Central memory CD4-positive, alpha-beta T cell (primary cell): ENCODE measurements at places on chromosomes 5 and 9.

GRCh38 chr5:122394284-122394930 lies 82.4 kb downstream of the SNCAIP start:
- no peak for DNase-seq

DNA sequence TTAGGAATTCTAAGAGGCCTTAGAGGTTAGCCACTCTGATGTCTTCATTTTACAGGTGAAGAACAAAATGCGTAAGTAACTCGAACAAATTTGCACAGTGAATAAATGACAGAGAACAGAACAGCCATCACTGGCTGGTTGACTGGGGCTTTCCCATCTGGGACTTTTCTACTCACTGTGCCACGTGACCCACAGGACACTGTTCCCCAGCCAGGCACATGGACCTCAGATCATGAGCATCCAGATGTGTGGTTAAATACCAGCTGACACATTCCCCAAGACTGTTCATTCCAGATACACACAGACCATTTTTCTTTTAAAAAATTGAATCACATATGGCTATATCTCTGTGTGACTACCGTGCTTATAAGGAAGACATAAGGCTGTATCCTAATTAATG lies 25.8 kb upstream of the MED10 start:
- DNase-seq = no peak

DNA sequence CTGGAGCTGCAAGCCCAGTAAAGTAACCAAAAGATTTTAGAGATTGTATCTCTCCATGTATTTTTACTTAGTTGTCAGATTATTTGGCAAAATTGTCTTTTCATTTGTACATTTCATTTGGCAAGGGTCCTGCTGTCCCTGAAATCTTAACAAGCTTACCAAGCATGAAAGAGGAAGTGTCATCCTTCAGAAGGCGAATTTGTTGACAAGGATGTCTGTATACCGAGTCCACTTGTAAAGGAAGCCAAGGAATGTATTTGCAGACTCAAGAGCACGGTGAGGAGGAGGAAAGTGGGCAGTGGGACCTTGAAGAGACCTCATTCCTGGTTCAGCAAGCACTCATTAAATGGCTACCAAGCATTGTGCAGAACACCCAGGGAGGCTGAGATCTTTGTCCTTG lies 7.5 kb upstream of the OTULINL start:
- no peak for DNase-seq

- DNase-seq = no peak
These were observed 77.1 kb downstream of the BAAT start for GRCh38 chr9:101307524-101308213.

- peak; percentile 25 for DNase-seq
These were observed 9.2 kb downstream of the ENC1 start for GRCh38 chr5:74631081-74631953.

DNA sequence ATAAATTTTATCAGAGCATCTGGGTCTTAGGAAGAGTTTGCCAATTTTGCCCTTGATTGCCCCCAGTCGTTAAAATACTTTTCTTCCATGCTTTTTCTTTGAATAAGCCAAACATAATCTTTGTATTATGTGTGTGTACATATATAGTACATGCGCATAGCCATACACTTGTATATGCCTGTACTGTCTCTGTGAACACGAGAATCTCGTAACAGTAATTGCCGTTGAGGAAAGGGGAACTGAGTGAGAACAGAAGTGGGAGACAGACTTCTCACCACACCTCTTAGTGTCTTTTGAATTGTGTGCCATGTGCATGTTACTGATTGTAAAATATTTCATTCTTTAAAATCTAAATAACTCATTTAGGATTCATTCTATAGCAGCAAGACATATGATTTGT lies 79.6 kb upstream of the GRHPR start:
- no peak for DNase-seq

DNA sequence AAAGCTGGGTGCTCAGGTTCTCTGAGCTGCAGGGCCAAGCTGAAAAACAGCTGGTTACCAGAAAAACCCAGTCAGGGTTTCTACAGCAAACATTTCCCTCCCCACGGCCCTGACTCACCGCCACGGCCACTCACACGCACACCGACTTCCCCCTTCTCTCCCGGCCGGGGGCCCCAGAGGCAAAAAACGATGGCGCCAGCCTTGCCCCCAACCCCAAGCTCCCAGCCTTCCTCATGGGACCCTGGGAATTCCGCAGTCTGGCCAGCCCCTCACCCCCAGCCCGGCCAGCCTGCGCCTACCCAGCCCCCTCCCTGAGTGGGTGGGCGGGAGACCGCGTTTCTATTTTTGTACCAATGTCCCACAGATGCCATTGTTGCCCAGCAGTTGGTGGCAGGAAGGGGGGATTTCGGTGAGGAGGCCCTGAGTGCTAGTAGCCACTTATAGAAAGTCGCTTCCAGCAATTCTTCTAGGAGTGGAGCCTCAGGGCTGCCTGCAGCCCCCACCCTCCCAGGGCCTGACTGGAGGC lies 18.4 kb downstream of the ENG start:
- DNase-seq = no peak

- no peak for DNase-seq
These were observed 238.6 kb downstream of the CDH12 start for GRCh38 chr5:22614486-22615094.

DNA sequence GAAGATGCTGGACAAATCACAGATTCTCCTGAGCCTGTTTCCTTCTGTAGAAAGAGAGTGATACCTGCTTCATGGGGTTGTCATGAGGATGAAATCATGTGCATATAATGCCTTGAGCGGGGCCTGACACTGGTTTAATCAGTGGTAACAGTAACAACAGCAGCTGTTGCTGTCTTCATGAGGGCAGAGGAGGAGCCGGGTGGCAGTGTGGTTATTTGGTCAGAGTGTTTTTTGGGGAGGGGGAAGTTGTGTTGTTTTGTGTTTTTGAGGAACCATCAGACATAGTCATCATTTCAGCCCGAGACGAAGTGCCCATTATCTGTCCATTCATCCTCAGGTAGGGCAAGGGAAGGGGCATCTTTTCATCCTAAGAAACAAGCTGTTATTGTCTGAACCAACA lies 44.0 kb downstream of the NEURL1B start:
- DNase-seq = no peak

DNA sequence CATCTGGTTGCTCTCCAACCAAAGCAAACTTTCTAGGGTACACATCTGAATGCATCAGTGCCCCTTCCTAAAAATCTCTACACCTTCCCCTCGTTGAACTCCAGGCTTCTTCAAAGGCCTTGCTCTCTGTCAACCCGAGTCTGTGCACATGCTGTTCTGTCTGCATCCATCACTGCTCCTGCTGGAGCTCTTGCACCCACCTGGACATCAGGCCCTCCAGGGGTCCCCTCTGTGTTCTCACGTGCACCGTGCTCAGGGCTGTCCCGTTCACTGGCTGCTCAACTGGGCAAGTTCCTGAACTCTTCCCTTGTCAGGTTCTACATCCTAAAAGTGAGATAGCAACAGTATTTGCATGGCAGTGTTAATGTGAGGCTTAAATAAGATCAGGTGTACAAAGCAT lies 62.7 kb upstream of the ANGPTL2 start:
- DNase-seq = no peak

DNA sequence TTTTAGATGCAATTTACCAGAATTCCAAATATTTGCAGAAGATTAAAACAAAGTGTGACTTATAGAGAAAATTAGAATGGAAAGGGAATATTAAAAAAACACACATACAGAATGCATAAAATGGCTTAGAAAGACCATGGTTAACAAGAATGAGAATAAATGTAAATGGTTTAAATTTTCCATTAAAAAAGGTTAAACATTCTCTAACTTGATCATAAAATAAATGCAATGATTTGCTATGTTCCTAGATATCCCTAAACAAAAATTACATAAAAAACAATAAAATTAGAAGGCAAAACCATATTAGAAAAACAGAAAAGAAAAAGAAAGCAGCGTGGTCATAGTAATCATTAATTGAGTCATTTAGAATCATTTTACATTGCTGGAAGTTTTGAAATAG lies 152.5 kb downstream of the TMEM38B start:
- no peak for DNase-seq
